ENCODE measurements at places on chromosomes 12 and 14. TPM values are rescaled to one million over a fixed set of nuclear protein-coding genes. Genes with fewer than 3 reads are reported as not detected.
A peak's percentile ranks its signal among the peaks of the same experiment; 100 is the strongest.

- no peak for DNase-seq
Observed at GRCh38 chr14:58109744-58110143, 42.3 kb downstream of the ARMH4 start.

The IKZF4 gene
- total RNA-seq, result 1.1 TPM

The SALL2 gene
- total RNA-seq, result 4.6 TPM

- peak; percentile 42 for DNase-seq
Observed at GRCh38 chr14:75230140-75230792, 48.4 kb upstream of the FOS start.

The RAPGEF3 gene
- 0.47 TPM for total RNA-seq

DNA sequence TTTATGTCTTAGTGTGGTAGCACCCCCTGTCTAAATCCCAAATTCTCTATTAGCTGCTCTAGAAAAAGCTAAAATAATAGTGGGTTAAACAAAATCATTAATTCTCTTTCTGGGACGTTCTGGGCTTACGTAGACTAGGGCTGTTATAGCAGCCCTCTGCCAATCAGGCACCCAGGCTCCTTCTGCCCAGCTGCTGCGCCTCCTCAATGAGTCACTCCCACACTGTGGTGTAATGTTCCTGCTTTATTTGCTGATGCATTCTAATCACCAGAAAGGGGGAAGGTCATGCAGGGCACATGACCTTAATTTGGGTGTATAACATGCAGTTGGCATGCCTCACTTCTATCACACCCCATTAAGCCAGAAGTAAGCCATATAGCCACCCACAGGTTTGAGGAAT, 294.5 kb downstream of the GALC start:
- no peak for DNase-seq

The DCP1B gene
- total RNA-seq, result 21.4 TPM

DNA sequence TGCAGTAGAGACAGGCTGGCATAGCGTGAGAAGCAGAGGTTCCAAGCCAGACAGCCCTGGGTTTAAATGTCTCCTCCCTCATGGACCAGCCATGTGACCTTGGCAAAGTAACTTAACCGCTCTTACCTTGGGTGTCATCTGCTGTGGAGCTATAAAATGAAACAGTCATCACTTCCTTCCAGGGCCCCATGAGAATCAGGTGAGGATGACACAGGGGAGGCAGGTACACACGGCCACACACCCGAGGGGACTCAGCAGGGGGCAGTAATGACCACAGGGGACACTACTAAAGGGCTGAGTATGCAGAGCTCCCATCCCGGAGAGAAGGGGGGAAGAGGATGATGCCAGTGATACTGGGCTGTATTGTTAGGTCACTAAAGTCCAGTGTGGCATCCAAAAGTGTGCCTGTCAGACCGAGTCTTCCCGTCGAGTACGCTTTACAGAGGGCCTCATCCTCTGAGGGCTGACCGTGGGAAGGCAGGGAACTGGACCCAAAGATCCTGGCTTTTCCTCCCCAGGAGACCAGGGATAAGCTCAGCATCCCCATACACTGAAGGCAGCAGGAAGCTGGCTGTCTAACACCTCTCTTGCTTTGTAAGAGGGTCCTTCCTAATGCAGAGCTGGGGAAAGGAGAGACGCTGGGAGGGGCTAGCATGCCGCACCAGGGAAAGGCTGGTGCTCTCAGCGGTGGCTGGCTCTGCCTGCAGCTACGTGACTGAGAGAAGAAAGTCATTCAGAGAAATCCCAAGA, 94.2 kb downstream of the SINHCAF start:
- DNase-seq, result no peak

DNA sequence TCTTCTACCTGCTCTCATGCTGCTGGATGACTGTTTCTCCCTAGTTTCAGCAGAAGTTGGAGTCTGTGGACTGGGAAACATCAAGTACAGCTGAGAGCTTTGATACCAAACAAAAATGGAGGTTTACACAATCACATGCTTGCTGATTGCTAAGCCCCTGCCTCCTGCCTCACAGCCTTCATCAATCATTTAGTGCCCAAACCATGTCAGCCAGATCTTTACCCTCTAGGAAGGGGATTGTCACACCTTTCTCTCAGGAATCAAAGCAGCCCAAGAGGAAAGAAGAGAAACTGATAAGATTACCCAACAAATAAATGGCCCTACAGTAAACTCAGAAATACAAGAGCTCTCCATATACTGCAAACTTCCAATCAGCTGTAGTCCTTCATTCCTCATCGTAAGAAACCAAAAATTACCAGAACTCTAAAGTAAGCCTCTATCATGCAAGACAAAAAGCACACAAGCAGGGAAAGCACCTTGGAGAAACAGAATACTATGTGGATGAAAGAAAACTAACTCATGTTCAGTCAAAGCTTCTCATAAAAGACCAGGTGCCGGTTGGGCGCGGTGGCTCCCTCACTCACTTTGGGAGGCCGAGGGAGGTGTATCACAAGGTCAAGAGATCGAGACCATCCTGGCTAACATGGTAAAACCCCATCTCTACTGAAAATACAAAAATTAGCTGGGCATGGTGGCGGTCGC, 63.6 kb upstream of the RESF1 start:
- no peak for DNase-seq

The FAM181A gene
- total RNA-seq, result not detected

DNA sequence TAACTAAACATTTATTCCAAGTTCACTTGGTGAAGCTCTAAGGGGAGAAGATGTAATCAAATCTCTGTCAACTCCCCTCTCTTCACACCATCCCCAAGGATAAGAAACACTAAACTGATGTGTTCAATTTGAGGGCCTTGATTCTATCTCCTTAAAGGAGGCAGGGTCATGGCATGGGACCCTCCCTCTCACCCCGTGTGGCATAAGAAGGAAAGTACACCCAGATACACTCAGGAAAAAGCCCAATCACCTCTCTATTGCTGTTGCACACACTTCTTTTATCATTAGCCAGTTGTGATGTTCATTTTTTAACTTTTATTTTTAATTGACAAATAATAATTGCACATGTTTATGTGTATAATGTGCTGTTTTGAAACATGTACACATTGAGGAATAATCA, 35.1 kb downstream of the WASHC3 start:
- DNase-seq, result no peak

GRCh38 chr14:105124823-105125222, 43.8 kb downstream of the JAG2 start:
- no peak for DNase-seq

The CDKN1B gene
- 40.4 TPM for total RNA-seq

The PTHLH gene
- 3.3 TPM for total RNA-seq

The PIANP gene
- total RNA-seq, result not detected

The ETNK1 gene
- 22.8 TPM for total RNA-seq

DNA sequence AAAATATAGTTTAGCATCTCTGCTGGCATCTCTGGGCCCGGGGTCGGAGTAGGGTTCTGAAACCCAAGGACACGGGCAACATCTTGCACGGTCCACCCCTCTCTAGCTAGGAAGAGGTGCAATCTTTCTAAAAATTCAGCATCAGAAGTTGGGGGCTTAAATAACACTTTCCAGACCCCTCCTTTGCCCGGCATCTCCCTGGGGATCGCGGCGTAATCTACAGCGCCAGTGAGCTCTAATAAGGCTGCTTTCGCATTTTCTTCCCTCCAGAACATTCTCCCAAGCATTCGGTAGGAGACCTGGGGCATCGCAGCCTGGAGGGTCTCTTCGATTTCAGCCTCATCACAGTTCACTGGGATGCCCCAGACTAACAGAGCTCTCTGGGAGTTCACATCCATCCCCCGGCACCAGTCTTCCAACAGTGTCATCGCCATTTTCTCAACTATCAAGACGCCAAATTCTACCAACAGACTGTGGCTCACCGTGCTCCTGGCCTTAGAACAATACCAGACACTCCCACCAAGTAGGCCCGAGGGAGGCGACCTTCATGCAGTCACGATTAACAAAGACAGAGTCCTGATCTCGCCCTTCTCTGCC, 880 bp downstream of the PNMA1 start:
- DNase-seq, result no peak

DNA sequence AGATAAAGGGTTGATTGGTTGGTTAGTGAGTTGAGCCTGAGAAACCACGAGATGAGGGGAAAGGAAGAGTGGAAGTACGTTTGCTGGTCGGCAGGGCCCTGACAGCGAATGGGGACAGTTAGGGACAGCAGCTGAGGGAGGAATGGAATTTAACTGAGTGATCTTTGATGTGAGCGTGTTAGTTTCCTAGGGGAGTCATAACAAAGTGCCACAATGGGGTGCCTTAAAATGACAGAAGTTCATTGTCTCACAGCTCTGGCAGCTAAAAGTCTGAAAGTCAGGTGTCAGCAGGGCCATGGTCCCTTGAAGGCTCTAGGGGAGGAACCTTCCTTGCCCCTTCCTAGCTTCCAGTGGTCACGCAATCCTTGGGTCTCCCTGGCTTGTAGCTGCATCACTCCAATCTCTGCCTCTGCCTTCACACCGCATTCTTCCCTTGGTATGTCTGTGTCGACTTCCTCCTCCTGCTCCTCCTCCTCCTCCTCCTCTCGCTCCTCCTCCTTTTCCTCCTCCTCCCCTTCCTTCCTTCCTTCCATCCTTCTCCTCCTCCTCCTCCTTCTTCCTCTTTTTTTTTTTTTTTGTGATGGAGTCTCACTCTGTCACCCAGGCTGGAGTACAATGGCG, 26.0 kb upstream of the RIN3 start:
- no peak for DNase-seq

GRCh38 chr14:71728386-71728785, 203.8 kb upstream of the RGS6 start:
- peak; percentile 80 for DNase-seq

DNA sequence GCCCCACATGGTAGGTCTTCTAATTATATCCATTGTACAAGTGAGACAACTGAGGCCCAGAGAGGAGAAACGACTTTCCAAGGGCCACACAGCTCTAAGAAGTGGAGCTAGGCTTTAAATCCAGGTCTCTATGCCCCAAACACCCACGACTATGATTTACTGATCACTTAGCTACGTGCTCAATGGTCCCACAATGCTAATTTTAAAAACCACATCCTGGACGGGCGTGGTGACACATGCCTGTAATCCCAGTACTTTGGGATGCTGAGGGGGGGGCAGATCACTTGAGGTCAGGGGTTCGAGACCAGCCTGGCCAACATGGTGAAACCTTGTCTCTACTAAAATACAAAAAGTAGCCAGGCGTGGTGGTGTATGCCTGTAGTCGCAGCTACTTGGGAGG, 8.4 kb upstream of the MLEC start:
- DNase-seq, result no peak

The TEX52 gene
- not detected for total RNA-seq

DNA sequence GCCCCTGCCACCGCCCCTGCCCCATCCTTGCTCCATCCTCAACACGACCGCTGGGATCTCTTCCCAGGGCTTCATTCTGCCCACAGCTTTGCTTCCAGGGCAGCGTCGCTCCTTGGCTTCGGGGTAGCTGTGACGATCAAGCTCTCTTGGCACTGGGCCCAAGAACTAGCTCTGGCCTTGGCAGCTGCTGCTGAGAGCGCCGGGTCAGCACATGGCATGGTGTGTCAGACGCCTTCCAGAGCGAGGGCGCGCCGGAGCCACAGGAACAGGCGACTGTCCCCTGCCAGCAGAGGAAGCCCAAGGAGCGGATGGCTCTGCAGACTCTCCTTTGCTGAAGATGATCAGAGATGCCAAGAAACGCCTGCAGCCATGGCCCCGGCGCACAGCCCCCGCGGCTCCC, 15.9 kb downstream of the RAB35 start:
- peak; percentile 93 for DNase-seq

The MIPOL1 gene
- total RNA-seq, result 10.4 TPM

The BICDL1 gene
- 0.88 TPM for total RNA-seq

DNA sequence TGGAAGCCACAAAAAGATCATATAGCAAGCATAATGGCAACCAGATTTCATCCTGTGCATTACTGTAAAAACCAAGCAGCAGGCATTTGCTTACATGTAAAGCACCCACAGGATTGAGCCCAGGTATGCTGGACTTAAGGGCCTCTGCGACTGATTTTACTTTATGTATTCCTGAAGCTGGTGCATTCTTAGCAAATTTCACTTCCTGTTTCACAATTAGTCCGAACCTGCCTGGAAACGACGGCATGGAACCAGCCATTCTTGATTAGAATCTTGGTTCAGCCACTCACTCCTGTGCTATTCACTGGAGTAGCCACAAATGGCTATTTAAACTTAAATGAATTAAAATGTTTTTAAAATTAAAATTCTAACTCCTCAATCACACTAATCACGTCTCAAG, 239.2 kb downstream of the NUAK1 start:
- no peak for DNase-seq

GRCh38 chr12:113665457-113665856, 193.8 kb upstream of the LHX5 start:
- DNase-seq, result no peak

DNA sequence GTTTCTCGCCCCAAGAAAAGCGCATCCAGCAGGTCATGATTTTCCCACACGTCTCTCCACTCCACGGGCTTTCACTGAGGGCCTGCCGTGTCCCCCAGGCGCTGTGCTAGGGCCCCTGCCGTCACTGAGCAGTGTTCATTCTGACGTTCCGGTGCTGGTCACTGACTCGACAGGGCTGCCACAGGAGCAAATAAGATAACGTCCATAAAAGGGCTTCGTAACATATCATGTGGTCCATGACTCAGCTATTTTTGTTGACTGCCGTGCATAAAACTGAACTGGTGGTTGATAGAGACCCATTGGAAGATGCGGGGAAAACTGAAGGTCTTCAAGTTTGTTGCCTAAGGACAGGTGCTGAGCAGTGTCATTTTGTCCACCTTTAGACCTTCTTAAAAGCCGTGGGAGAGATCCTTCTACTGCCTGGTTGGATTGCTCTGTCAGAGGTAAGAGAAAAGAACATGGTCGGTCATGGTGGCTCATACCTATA, 46.3 kb downstream of the ADGRD1 start:
- no peak for DNase-seq

DNA sequence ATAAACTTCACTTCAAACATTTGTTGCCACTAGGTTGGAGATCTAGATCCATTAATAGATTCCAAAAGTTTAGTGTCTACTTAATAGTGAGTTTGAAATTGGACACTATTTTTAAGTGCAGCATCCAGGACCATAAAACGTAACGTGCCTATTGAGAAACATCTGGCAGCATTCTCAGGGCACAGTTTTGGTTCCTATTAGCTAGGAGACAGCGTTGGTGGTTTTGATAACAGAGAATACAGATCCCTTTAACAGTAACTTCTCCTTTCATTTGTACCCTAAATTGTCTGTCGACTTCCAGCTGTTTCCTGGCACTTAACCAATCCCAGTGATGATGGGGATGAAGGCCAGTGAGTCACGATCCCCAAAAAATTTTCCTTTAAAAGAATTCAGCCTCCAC, 25.8 kb downstream of the KCNK10 start:
- DNase-seq, result no peak

The DDX47 gene
- 57.4 TPM for total RNA-seq

GRCh38 chr14:101402936-101403660, 158.2 kb upstream of the DIO3 start:
- no peak for DNase-seq

- peak; percentile 52 for DNase-seq
Observed at GRCh38 chr14:91228112-91229004, 16.1 kb downstream of the GPR68 start.

- DNase-seq, result no peak
Observed at GRCh38 chr12:39230086-39230485, 212.8 kb downstream of the KIF21A start.

GRCh38 chr14:74426202-74426582, at the start of gene SYNDIG1L:
SYNDIG1L (minus strand) TSS chr14:74426210; CDS start chr14:74409744, 16,466 bp downstream.
- no peak for DNase-seq

- DNase-seq, result no peak
Observed at GRCh38 chr12:79351251-79351650, 339.5 kb downstream of the PAWR start.

The SLC6A15 gene
- total RNA-seq, result 3.7 TPM

The TMEM117 gene
- 25.6 TPM for total RNA-seq

The ZNF26 gene
- 9.6 TPM for total RNA-seq
